A549 treated with Hydrocortisone at 1 μM for 4 hours (cell line): ENCODE measurements at places on chromosomes 4 and X. TPM values are rescaled to one million over a fixed set of nuclear protein-coding genes. Genes with fewer than 3 reads are reported as not detected.

The SULT1E1 gene
- total RNA-seq: not detected in 5 replicates

The SPRY1 gene
- 5.6 to 7.4 TPM (median 6.1 TPM) in 5 replicates for total RNA-seq

The NLGN4X gene
- 0.02 TPM in 2 of 5 replicates, not detected in the others for total RNA-seq

The RHOH gene
- total RNA-seq: 0.09 to 0.32 TPM (median 0.21 TPM) in 5 replicates

The ARMCX6 gene
- 45.8 to 48.6 TPM (median 47.8 TPM) in 5 replicates for total RNA-seq

The ZFP92 gene
- 0.52 to 0.62 TPM (median 0.56 TPM) in 5 replicates for total RNA-seq

The CNKSR2 gene
- total RNA-seq: 1.7 to 3.3 TPM (median 2.5 TPM) in 5 replicates

The FAM9C gene
- total RNA-seq: 0.03 to 0.23 TPM in 2 of 5 replicates, not detected in the others

The CTAG2 gene
- not detected in 5 replicates for total RNA-seq

The MAP9 gene
- total RNA-seq: 3.3 to 5.5 TPM (median 4.9 TPM) in 5 replicates

The PTCHD1 gene
- total RNA-seq: not detected in 5 replicates
